GM23338 (cell line): ENCODE measurements at places on chromosomes 1 and 21. TPM values are rescaled to one million over a fixed set of nuclear protein-coding genes. Genes with fewer than 3 reads are reported as not detected.
A peak's percentile ranks its signal among the peaks of the same experiment; 100 is the strongest.

The PCBP3 gene
- 7.8 and 9.1 TPM in 2 replicates for total RNA-seq

- H3K36me3 ChIP-seq: no peaks in the 10 kb centered on the region
- no peak overlapping the region for H3K4me3 ChIP-seq
- H3K27ac ChIP-seq: no peak overlapping the region
- no peak for DNase-seq
These were observed 367.6 kb upstream of the ZRANB2 start for GRCh38 chr1:71448444-71448843.

DNA sequence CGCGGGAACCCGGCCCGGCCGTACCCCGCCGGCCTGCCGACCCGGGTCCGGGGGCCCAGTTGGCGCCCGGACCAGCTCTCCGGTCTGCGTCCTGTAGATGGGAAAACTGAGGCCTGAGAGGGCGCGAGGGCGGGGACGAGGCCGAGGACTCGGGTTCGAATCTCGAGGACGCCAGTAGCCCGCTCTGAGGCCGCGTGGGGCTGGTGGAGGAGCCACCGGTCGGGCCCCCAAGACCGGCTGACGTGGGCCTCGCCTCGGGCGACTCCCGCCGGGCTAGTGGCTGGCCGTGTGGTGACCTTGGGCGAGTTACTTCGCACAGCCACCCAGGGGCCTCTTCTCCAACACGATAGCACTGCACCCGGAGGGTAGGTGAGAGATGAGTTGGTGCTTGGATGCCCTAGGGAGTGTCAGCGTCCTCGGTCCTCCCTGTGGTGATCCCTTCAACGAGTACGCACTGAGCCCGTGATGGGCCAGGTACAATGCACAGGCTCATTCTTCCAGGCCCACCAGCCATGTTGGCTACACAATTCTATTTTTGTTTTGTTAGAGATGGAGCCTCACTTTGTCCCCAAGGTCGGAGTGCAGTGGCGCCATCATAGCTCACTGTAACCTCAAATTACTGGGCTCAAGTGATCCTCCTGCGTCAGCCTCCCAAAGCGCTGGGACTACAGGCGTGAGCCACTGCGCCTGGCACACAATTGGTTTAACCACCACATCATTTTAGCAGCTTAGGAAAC, 404 bp upstream of the SCMH1 start:
- H3K36me3 ChIP-seq: no peaks in the 10 kb centered on the region
- H3K4me3 ChIP-seq: peak overlapping the region; percentile 74
- DNase-seq: peak; percentile 45

GRCh38 chr1:113027449-113027848, 45.5 kb upstream of the LRIG2 start:
- peak overlapping the region; percentile 95 for H3K27ac ChIP-seq
- H3K27me3 ChIP-seq: no peaks in the 10 kb centered on the region
- no peaks in the 10 kb centered on the region for H3K36me3 ChIP-seq
- peaks cover 39% of the 10 kb centered on the region for H3K4me1 ChIP-seq

DNA sequence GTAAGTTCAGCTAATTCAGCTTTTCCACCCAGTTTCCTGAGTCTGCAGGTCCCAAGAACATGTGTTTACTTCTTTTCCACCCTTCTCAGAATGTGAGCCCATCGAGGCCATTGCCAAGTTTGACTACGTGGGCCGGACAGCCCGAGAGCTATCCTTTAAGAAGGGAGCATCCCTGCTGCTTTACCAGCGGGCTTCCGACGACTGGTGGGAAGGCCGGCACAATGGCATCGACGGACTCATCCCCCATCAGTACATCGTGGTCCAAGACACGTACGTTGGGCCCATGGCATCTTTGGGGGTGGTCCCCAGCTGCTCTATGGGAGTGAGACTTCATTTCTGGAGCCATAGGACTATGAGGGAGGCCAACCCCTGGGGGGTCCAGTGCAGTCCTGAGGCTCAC, 17.2 kb upstream of the IKBKE start:
- H3K4me1 ChIP-seq: no peaks in the 10 kb centered on the region; the same call in 1 of the 2 replicates
- DNase-seq: no peak
- no peaks in the 10 kb centered on the region for H3K27me3 ChIP-seq
- no peak overlapping the region for H3K4me3 ChIP-seq

DNA sequence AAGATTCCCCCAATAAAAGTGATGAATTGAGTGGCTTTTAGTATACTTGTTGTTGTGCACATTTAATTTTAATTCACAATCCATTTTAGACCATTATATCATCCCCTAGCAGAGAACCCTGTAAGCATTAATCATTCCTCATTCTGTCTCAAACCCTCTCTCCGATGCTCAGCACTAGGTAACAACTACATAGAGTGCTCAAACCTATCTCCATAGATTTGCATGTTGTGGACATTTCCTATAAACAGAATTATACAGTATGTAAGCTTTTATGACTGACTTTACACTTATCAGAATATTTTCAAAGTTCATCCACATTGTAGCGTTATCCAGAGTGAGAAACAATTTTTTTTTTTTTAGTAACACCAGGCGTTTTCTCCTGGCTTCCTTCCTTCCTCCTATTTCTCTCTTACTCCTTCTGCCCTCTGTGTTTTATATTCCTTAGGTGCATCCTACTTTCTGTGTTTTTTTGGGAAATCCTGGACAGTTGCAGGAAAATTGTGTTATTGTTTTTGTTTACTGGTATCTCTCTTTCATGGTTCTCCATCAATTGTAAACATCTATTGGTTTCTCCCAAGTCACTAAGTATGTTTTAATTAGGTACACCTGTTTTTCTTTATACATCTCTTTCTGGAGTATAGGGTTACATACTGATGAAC, 1528.0 kb upstream of the TPTE start:
- no peaks in the 10 kb centered on the region for H3K4me1 ChIP-seq
- H3K36me3 ChIP-seq: no peaks in the 10 kb centered on the region
- H3K27ac ChIP-seq: no peak overlapping the region
- no peaks in the 10 kb centered on the region for H3K27me3 ChIP-seq
- DNase-seq: peak; percentile 64

DNA sequence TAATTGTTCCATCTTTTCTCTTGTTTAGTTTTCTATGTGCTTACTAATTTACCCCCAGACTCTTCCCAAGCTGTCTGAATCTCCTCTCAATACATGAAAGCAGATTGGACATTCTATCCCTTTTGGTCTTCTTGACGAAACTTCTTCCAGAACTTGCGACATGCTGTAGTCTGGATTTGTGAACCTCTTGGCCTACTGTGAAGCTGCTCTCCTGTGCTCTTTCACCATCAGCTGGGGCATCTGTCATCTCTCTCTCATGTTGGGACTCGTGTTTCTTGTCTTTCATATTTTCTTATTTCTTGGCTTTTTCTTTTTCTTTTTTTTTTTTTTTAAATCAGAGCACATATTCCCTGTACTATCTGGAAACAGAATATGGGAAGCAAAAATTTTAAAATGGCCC, 6.8 kb downstream of the CPT2 start:
- no peaks in the 10 kb centered on the region for H3K27me3 ChIP-seq
- no peak for DNase-seq
- peaks cover 50% of the 10 kb centered on the region for H3K36me3 ChIP-seq
- H3K4me1 ChIP-seq: no peaks in the 10 kb centered on the region
- H3K4me3 ChIP-seq: no peak overlapping the region

The AVPR1B gene
- total RNA-seq: 0.52 TPM in 1 of 2 replicates, not detected in the other

DNA sequence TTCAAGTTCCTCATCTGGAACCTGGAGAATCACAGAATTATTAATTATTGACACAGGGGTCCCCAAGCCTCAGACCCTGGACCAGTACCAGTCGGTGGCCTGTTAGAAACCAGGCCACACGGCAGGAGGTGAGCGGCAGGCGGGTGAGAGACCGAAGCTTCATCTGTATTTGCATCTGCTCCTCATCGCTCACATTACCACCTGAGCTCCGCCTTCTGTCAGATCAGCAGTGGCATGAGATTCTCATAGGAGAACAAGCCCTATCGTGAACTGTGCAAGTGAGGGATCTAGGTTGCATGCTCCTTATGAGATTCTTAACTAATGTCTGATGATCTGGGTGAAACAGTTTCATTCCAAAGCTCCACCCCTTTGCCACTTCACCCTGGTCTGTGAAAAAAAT, 125.9 kb downstream of the C1orf21 start:
- DNase-seq: no peak
- no peaks in the 10 kb centered on the region for H3K4me1 ChIP-seq
- H3K27me3 ChIP-seq: no peaks in the 10 kb centered on the region
- H3K27ac ChIP-seq: no peak overlapping the region
- H3K36me3 ChIP-seq: no peaks in the 10 kb centered on the region; the same call in 1 of the 2 replicates

DNA sequence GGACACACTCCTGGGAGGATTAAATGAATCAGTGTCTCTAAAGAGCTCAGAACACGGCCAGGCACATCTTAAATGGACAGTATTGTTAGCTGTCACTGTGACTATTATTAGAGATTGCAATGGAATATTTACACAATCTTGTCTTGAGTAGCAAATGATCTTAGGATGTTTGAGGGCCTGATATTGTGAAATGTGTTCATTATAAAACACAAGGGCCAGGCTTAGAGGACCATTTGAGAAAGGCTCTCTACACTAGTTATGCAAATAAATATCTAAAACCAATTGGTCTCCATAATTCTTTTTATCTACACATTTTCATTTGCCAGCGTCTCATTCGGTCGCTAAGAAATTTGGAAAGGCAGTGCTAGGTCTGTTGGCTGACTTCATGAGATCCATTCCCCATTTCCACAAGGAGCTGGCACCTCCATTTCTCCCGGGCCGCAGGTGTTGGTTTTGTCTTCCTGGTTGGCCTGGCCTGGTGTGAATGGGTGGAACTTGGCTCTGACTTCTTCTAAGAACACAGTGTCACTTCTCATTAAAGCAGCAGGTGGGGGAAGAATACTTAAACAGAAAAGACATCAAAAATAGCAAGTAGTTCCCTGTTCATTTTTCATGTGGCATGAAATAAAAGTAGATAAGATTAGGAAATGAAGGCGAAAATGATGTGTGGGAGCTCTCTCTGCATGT, 56.0 kb upstream of the PLXNA2 start:
- H3K36me3 ChIP-seq: no peaks in the 10 kb centered on the region

The SOAT1 gene
- 0.93 and 1.3 TPM in 2 replicates for total RNA-seq

DNA sequence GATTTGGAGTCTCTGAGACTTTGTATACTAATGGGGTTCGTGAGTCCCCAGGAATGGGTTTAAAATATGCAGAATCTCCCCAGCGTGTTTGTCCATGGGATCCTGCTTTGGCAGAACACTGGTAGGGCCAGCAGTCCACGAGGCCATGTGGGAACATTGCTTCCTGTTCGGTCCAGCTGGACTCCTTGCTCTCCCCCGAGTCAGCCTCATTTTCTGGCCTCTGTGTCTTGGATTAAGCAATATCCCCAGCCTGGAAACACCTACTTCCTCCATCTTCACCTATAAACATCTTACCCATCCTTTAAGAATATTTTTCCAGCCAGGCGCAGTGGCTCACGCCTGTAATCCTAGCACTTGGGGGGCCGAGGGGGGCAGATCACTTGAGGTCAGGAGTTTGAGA, 142.4 kb downstream of the NAV1 start:
- peaks cover 64% of the 10 kb centered on the region for H3K4me1 ChIP-seq
- H3K27me3 ChIP-seq: no peaks in the 10 kb centered on the region
- no peak overlapping the region for H3K4me3 ChIP-seq
- H3K27ac ChIP-seq: no peak overlapping the region

The VANGL2 gene
- total RNA-seq: 42.8 and 51.3 TPM in 2 replicates

- no peak overlapping the region for H3K4me3 ChIP-seq
- H3K27me3 ChIP-seq: no peaks in the 10 kb centered on the region
These were observed 14.9 kb upstream of the HMGCS2 start for GRCh38 chr1:119783354-119784185.

- H3K27me3 ChIP-seq: no peaks in the 10 kb centered on the region
- H3K4me3 ChIP-seq: no peak overlapping the region
- no peak overlapping the region for H3K27ac ChIP-seq
- H3K36me3 ChIP-seq: no peaks in the 10 kb centered on the region
These were observed 3.5 kb downstream of the CFHR5 start for GRCh38 chr1:196980859-196981258.

GRCh38 chr1:214537219-214537618, 14.2 kb downstream of the PTPN14 start:
- H3K4me1 ChIP-seq: peaks cover 30% of the 10 kb centered on the region
- no peak for DNase-seq
- H3K4me3 ChIP-seq: no peak overlapping the region
- no peaks in the 10 kb centered on the region for H3K27me3 ChIP-seq
